ENCODE measurements at places on chromosomes 7 and 10. TPM values are rescaled to one million over a fixed set of nuclear protein-coding genes. Genes with fewer than 3 reads are reported as not detected.

GRCh38 chr10:17444388-17444714, 10.0 kb downstream of the ST8SIA6 start:
- DNase-seq, result no peak

GRCh38 chr7:10483671-10484070, 490.0 kb upstream of the PHF14 start:
- no peak for DNase-seq

- DNase-seq, result no peak
These were observed 52.6 kb upstream of the SMNDC1 start for GRCh38 chr10:110357252-110357780.

GRCh38 chr10:28661035-28661434, 16.3 kb upstream of the BAMBI start:
- no peak for DNase-seq

- no peak for DNase-seq
These were observed 90.2 kb upstream of the CACUL1 start for GRCh38 chr10:118844731-118845521.

- DNase-seq, result no peak
These were observed 38.6 kb downstream of the NEBL start for GRCh38 chr10:20858292-20859124.

DNA sequence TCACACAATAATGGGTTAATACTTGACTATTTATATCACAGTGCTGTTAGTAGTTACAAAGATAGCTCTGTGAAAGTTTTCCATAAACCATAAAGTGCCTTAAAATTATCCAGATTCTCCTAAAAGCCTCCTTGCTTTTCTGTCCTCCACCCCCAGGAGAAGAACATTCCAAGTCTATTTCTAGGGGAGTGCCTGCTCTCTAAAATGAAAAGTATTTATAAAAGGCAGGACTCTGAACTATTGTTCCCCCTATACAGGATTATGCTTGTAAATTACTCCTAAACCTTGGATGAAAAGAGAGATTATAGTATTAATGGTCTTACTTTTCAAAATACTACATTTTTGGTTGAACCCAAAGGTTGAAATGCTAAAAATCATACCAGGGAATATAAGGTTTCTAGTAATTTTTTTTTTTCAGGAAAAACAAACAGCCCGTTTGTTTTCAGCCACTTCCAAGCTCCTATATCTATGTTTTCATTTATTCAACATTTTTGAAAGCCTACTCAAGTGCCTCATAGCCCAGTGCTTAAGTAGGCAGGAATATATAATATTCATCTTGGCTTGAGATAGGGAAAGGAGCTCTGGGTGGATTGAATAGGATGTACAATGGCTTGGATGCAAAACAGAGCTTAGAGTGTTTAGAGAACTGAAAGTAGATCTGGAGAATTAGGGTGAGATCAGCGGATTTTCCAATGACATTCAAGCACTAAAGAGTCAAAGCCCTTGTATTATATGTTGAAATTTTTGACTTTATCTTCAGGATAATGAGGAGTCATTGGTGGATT, 320.7 kb downstream of the GPR37 start:
- no peak for DNase-seq

- no peak for DNase-seq
These were observed 3.6 kb downstream of the PCBD1 start for GRCh38 chr10:70884741-70885140.

GRCh38 chr10:3278771-3279170, 106.2 kb upstream of the PITRM1 start:
- DNase-seq, result no peak

Gene STEAP1
- 24.3 TPM for total RNA-seq

Gene SKAP2
- total RNA-seq, result 12.8 TPM
